ENCODE measurements at places on chromosomes 5 and 9.
A peak's percentile ranks its signal among the peaks of the same experiment; 100 is the strongest.

GRCh38 chr5:177304392-177305119 is 957 bp downstream of the PRELID1 start:
- DNase-seq = peak; percentile 8

- peak; percentile 87 for DNase-seq
These were observed 138.4 kb downstream of the C9orf152 start for GRCh38 chr9:110069326-110070248.

GRCh38 chr5:154944716-154945115 is 3.8 kb downstream of the MRPL22 start:
- no peak for DNase-seq

DNA sequence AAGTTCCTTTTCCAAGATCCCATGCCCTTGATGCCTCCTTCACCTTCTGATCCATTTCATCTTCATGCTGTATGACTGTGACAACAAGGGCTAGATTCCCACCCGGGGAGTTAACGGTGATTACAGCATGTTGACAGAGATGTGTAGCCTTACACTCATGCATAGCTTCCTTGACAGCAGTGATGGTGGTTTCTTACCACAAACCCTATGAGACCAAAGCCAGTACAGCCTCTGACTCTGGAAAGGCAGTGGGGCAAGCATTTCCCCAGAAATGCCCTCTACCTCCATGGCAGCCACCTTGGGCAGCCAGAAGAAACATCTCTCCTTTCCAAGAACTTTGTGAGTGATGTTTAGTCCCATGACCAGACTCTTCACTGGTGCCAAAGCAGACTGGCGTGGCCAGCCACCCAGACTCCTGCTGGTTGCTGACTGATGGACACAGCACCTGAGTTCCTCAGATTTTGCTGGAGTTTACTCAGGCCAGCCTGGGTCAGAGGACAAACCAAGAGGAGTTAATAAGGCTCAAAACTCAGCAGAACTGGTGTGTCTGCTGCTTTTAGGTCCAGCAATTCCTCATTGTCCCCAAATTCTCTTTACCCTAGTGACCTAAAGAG is 199.7 kb upstream of the SLC27A6 start:
- no peak for DNase-seq

DNA sequence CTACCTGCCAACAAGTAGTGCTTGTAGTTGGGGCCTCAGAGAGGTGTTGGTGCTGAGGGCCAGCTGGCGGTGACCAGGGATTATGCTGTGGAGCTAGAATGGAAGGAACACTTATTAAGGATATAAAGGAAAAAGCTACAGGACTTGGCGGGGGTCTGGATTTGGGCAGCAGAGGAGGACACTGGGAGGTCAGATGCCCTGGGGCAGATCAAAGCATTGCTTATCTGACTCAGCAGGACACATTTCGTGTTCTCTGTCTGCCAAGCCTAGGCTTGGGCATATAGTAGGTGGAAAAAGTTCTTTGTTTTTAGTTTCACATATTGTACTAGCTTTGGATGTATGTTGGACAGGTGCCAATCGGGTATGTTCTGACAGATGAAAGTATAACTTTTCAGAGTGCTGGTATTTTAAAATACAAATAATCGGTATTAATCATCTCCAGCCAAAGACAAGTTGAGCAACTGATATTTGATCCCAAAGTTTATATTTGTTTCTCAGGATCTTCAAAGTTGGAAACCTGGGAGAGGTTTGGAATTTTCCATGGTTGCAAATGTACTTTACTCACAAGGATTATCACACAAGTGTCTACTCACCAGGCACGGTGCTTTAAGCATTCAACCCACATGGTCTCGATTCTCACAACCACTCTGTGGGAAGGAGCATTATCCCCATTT is 69.4 kb downstream of the IQGAP2 start:
- no peak for DNase-seq

DNA sequence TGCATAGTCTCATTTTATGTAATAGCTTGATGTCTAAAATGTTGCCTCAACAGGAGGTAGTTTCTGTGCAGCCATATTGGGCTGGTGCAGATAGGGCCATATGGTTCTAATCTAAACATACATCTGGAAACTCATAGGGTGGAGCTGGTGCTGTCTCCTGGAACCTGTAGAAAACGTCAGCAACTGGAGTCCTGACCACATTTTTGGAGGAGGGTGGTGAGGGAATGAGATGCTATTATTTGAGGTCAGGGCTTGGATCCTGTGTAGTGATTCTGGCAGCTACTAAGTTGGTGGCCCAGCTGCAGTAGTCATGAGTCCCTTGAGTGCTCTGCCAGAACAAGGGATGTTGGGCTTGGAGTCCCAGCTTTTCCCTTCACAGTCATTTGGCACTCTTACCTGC is 14.1 kb downstream of the MAN2A1 start:
- peak; percentile 51 for DNase-seq

DNA sequence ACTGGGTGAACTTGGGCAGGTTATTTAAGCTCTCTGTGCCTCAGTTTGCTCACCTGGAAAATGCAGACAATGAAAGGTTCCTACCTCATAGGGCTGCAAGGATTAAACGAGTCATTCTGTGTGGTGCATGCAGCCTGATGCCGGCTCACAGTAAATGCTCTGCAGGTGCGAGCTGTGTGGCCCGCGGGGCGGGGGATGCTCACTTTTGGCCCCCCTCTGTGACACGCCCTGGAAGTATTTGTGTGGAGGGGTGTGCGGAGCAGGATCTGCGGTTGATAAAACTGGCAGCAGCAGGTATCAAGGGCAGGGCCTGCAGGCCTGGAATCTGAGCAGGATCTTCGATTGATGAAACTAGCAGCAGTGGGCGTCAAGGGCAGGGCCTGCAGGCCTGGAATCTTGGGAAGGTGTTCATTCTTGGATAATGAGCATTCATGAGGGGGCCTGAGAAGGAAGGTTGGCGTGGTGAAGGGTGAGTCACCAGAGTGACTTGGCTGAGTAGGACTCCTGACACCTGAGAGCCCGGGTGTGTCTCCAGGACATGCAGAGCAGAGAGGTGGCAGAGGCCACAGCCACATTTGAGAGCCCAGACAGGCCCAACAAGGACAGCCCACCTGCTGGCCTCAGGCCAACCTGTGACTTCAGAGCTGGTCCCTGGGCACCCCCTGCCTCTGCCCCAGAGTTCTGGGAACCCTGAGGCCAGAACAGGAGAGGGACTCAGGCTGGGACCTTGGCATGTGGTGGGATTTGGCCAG is 11.9 kb downstream of the UNC5A start:
- no peak for DNase-seq

GRCh38 chr5:146218168-146218567 is 14.8 kb downstream of the RBM27 start:
- DNase-seq = no peak

DNA sequence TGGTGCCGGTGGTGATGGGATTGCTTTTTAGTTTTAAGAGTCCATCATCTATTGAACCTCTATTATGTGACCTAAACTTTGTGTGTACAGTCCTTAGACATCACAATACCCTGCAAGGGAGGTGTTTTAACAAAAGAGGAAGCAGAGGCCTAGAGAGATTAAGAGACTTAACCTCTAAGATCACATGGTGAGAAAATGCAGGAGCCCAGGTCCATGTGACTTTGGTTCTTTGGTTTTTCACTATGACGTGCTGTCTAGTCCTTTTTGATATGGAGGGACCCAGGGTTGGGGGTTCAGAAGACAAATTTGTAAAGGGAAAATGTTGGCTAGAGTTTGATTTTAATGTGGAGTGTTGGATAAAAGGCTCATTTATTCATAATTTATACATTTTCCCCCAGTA is 34.1 kb upstream of the TRMT10B start:
- DNase-seq = no peak

- DNase-seq = no peak
These were observed 62.5 kb upstream of the PSD2 start for GRCh38 chr5:139733010-139733688.

GRCh38 chr9:130138791-130139190 is 33.4 kb upstream of the NCS1 start:
- DNase-seq = peak; percentile 85

- DNase-seq = no peak
These were observed 83.2 kb upstream of the ZNF462 start for GRCh38 chr9:106779796-106780195.

DNA sequence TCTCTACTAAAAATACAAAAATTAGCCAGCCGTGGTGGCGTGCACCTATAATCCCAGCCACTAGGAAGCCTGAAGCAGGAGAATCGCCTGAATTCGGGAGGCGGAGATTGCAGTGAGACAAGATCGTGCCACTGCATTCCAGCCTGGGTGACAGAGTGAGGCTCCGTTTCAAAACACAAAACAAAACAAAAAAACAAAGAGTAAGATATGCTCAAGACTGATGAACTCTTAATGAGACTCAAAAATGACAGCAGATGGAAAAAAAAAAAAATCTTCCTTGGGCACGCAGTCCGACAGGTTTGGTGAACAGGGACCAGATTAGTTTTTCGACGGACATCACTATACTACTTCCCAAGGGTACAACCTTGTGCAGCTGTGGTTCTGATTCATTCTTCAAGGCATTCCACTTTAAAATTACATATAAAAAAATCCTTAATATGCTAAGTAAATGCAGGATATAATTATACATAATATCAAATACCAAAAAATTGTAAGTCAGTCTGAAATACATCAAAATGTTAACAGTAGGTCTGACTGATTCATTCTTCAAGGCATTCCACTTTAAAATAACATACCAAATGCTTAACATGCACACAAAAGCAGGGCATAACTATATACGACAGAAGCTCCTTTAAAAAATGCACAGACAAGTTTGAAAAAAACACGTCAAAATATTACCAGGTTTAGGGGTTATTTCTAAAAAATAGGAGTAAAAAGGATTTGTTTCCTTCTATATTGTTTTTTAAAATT is 12.3 kb downstream of the PSIP1 start:
- DNase-seq = peak; percentile 55

- DNase-seq = no peak
These were observed 17.2 kb downstream of the PITX1 start for GRCh38 chr5:135016861-135017290.

DNA sequence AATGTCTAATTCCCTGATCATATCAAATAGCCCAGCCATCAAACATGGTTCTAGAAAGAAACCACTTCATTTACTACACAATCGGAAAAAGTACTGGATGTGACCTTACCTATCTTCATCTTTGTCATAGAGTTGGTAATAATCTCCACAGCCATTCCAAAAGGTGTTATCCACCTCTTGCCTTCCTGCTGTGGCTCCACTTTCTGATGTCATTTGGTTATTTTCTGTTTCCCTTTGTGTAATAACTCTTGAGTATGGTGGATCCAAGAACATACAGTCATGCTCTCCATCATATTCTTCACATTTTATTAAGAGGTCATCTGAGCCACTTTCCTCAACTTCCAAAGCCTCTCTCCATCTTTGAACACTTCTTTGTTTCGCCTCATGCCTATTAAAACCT is 31.7 kb downstream of the PJA2 start:
- no peak for DNase-seq

DNA sequence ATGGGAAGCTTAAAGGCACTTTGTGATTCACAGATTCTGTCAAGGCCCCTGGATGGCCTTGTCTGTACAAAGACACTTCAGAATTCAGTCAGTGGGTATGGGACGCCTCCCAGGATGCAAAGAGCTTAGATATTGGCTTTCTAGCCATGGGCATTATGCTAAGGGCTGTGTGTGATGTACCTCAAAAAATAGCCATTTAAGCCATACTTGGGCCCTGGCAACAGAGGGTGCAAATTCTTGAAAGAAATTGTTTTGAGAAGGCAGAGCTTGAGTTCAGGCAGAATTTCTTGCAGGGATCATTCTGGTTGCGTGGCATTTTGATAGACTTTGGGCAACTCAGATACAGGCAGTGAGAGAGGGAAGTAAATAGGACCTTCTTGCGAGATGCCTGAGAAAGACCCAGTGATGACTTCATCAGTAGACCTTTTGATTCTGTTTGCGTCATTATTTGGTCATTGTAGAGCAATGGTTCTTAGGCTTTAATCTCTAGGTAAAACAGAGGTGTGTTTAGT is 3.9 kb downstream of the CYFIP2 start:
- no peak for DNase-seq

- no peak for DNase-seq
These were observed 40.1 kb upstream of the SUB1 start for GRCh38 chr5:32545102-32545800.

DNA sequence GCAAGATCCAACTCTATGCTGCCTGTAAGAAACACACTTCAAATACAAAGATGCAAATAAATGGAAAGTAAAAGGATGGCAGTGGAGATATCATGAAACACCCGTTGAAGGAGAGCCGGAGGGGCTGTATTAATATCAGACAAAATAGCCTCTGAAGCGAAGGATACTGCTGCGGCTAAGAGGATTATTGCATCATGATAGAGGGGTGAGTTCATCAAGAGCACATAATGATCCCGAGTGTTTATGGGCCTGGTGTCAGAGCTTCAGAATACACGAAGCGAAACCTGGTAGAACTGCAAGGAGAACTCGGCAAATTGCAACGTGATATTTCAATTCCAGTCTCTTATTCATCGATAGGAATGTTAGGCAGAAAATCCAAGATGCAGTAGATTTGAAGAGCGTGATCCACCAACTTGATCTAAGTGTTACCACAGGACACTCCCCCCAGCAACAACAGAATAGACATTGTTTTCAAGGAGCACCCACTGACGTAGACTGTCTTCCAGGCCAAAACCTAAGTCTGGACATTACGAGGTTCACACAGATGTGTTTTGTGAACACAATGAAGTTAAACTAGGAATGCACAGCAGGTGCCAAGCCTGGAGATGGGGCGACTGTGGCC is 27.7 kb upstream of the QSOX2 start:
- DNase-seq = no peak

DNA sequence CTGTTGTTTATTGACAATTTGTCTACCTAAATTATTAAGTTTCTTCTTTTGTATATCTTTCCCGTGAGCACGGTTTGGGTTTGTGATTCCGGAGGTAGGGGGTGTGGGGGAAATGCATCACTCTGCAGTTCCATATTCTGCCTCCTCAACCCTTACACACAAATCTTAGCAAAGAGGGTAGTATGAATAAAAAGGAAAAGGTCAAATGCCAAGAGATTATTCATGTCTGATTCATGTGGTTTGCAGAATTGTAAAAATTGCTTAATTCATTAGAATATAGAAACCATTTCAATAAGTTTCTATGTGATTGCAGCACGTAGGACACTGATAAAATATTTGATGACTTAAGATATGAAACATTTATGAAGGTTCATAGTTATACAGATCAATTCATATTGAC is 601.9 kb downstream of the SEMA5A start:
- DNase-seq = no peak

GRCh38 chr5:5331848-5332247 is 90.6 kb upstream of the ICE1 start:
- DNase-seq = no peak

DNA sequence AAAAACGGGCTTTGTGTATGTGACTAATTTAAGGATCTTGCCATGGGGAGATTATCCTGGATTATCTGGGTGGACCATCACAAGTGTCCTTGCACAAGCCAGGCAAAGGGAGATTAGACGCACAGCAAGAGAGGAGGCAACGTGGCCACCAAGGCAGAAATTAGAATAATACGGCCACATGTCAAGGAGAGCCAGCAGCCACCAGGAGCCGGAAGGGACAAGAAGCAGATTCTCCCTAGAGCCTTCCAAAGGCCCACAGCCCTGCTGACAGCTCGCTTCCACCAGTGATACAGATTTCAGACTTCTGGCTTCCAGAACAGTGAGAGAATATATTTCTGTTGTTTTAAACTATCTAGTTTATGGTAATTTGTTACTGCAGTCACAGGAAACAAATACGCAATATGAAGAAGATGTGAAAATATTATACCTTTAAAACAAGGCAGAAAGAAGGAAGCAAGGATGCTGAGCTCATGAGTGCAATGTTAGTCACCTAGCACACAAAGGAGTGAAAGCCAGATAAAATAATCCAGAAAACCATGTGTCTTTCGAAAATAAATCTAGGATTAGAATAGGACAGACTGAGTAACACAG is 28.7 kb upstream of the F2RL1 start:
- DNase-seq = no peak

- no peak for DNase-seq
These were observed 44.2 kb downstream of the TLE4 start for GRCh38 chr9:79616013-79616412.
